ENCODE measurements at places on chromosomes 6 and 20.

DNA sequence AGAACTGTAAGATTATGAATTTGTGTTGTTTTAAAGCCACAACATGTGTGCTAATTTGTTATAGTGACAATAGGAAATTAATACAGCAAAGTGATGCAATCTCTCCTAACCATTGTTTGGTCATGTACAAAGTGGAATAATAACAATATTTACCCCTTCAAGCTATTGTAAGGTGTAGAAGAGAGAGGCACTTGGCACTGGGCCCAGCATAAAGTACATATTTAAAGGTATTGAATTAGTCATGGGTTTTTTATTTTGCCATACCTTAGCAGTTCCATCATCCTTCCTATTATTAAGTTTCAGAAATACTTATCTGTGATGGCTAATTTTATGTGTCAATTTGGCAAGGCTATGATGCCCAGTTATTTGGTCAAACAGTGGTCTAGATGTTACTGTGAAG, 322.4 kb upstream of the TSHZ2 start:
- no peak for DNase-seq

DNA sequence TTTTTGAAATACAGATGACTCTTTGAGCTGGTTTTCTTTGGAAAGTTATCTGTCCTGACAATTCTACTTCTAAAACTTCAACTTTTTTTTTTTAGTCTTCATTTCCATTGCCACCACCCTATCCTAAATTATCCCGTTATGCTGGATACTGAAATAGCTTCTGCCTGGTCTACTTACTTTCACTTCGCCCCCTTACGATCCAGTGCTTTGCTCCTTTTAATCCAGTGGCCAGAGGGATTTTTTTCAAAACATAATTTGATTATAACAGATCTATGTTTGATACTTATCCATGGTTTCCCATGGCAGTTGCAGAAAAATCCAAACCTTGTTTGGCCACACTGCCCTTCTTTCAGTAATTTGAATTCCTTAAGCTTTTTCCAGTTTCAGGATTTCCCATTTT, 27.4 kb downstream of the ASXL1 start:
- no peak for DNase-seq

DNA sequence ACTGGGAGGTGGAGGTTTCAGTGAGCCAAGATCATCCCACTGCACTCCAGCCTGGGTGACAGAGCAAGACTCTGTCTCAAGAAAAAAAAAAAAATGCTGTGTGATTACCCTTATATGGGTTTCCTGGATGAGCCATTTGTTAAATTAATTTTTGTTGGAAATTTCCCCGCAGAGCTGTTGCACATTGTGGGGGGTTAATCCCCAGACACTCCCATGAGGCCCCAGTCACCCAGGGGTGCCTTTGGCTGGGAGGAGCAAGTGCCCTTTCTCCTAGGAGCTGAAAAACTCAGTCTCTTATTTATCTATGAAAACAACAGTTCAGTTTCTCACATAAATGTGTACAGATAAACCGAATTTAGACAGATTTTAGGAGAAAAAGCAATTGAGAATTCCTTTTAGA, 4.7 kb upstream of the DEFB132 start:
- no peak for DNase-seq

DNA sequence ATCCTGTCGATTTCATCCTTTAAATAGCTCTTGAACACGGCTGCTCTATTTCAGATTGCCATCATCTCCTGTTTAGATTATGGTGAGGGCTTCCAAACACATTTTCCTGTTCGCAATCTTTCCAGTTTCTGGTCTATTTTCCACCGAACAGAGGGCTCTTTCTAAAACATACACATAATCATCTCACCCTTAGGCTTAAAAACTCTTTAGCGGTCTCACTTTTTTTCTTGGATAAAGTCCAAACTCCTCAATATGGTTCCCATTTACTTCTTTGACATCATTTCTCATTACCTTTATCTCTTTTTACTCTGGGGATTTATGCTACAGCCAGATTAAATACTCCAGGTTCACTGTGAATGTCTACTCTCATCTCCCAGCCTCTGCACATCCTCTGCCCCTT, 103.4 kb upstream of the STMND1 start:
- DNase-seq = no peak

GRCh38 chr20:38143238-38143645, 21.8 kb downstream of the TGM2 start:
- DNase-seq = no peak

GRCh38 chr20:43662943-43663655, 3.8 kb upstream of the MYBL2 start:
- DNase-seq = no peak

DNA sequence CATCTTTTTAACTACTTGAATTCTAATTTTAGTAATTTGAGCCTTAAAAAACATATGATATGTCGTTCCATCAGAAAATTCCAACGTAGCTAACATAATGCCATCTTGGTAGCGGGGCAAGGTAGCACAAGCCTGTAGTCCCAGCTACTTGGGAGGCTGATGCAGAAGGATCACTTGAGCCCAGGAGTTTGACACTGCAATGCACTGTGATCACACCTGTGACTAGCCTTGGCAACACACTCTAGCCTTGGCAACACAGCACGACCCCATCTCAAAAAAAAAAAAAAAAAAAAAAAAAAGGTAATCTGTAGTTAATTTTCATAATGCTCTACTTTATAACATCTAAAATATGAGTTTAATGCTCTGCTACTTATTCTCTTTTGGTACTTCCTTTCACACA, 6.7 kb downstream of the BCLAF1 start:
- DNase-seq = no peak

GRCh38 chr6:24925661-24926060, 10.1 kb downstream of the RIPOR2 start:
- DNase-seq = no peak

DNA sequence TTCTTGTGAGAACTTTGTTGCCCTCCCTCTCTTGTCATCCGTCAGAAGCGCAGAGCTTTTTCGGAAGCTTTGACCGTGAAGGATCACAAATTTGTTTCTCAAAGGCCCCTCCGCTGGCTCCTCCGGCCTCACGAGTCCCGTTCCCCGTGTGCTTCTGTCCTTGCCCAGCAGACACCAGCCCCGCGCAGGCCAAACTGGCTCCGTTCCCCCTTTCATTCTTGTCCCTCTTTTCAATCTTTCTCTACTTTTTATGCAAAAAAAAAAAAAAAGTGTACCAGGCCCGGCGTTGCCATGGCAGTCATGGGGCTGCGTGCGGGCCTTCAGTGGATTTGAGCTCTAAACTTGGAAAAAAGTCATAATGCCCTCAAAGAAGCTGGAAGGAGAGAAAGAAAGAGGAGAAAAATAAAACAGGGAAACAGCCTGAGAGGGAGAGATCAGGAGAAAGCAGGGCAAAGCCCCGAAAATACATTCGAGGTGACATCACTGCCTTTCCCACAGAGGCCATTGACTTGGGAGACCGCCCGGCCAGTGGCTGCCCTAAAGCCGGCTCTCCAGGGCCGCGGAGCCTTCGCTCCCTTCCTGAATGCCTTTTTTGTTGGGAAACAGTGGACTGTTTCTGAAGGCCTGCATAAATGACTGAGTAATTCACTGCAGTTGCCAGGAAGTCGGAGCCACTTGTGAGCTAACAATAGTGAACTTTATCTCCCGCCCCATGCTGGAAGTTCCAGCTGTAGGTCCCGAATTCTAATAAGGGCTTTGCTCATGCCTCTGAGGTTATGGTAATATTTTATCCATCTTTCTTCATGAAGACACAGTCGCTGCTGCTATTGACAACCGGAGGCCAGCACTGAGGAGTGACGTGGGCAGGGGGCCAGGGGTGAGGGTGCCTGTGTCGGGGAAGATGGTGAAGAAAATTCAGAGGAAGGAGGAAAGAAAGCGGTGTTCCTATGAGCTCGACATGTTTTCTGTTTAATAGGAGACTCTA, 670.9 kb downstream of the QKI start:
- no peak for DNase-seq

GRCh38 chr6:4377603-4378002, 242.2 kb upstream of the ECI2 start:
- no peak for DNase-seq

- no peak for DNase-seq
These were observed 73.7 kb downstream of the PRND start for GRCh38 chr20:4795394-4795793.
